ENCODE measurements at places on chromosomes 3 and 15.

GRCh38 chr15:101267320-101268104 is 9.8 kb downstream of the SELENOS start:
- no peak for DNase-seq

GRCh38 chr3:109176726-109177125 is 40.2 kb downstream of the C3orf85 start:
- DNase-seq: no peak

- no peak for DNase-seq
These were observed 3.9 kb downstream of the CHST2 start for GRCh38 chr3:143123353-143123984.

- DNase-seq: no peak
These were observed 256.4 kb upstream of the THRB start for GRCh38 chr3:24751020-24751419.

DNA sequence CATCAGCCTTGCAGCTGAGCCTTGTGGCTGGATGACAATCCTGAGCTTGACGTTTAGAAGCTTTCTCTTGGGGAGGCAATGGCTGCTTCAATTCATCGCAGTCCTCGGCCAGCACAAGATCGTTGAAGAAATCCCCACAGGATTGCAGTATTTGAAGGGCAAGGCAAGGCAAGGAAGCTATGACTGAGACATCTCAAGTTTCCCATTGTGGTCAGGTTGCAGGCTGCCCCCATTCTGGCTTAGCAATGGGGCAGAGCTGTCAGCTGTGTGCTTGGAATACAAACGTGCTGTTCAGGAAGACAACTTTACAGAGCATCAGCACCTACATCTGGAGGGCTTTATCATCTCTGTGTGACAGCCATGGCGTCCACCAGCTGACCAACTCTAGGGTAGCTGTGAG is 275.9 kb upstream of the TBL1XR1 start:
- no peak for DNase-seq

GRCh38 chr3:195079636-195080035 is 191.3 kb downstream of the XXYLT1 start:
- DNase-seq: no peak

- no peak for DNase-seq
These were observed 139.1 kb upstream of the RAD18 start for GRCh38 chr3:9102240-9102981.
